ENCODE measurements at places on chromosomes 3 and 15.

GRCh38 chr3:135629701-135630408 lies 335.7 kb upstream of the PPP2R3A start:
- DNase-seq: no peak

GRCh38 chr15:65209701-65210643 lies 1.3 kb downstream of the CILP start:
- DNase-seq: no peak

- no peak for DNase-seq
Measured at GRCh38 chr3:153925841-153926514, 195.2 kb upstream of the ARHGEF26 start.

- no peak for DNase-seq
Measured at GRCh38 chr3:38043486-38043885, 4.5 kb downstream of the DLEC1 start.

DNA sequence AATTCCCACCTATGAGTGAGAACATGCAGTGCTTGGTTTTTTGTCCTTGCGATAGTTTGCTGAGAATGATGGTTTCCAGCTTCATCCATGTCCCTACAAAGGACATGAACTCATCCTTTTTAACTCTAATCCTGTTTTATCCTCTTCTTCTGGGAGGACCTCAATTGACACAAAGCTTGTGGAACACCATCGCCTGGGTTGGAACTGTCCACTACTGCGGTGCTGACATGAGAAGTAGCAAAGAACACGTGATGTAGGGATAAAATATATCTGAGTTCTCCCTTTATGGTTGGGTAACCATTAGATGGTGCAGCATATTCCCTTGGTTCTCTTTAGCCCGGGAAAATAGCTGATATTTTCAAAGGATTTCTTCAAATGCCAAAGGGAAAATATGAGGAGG lies 105.3 kb upstream of the TOPAZ1 start:
- no peak for DNase-seq

DNA sequence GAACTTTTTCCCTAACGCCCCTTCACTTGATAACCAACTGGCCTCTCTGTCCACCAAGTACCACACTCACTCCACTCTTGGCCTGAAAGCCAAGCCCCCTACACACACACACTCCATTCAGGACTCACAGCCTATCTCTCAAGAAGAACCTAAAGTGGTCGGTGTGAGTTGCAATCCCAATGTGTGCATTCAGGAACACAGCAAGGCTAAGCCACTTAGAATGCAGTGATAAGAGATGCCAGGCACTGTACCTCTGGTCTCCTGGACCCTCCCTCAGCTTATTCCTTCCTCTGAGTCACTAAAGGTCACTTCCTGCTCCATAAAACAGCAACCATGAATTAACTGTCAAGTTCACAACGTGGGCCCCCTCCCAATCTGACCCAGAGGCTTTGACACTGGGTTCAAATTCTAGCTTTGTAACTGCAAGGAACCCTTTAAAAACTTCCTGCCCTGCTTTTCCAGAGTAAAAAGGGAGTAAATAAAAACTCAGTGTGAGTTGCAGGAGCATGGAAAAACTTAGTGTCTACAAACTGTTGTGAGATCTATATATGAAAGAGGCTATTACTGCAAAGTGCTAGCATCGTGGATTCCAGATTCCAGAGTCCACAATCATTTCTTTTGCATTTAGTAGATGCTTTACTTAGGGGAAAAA lies 17.6 kb upstream of the KCNMB3 start:
- DNase-seq: no peak

DNA sequence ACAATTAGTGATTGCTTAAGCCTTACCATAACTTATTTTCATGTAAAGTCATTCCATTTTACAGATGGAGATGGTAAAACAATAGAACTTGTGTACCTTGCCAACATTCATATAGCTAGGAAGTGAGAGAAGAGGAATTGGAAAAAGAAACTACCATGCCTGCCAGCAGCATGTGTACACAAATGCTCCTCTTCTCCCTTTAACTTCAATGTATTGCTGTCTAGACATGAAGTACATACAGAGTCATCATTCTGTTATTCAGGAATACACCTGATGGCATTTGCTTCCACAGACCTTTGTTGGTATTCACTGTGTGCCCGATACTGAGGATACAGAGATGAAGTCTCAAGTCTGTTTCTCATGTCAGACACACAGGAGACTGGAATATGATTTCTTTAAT lies 7.1 kb upstream of the TMEM207 start:
- no peak for DNase-seq

GRCh38 chr3:189724356-189724755 lies 93.2 kb downstream of the TP63 start:
- no peak for DNase-seq
